ENCODE measurements at places on chromosomes 16 and 17.

DNA sequence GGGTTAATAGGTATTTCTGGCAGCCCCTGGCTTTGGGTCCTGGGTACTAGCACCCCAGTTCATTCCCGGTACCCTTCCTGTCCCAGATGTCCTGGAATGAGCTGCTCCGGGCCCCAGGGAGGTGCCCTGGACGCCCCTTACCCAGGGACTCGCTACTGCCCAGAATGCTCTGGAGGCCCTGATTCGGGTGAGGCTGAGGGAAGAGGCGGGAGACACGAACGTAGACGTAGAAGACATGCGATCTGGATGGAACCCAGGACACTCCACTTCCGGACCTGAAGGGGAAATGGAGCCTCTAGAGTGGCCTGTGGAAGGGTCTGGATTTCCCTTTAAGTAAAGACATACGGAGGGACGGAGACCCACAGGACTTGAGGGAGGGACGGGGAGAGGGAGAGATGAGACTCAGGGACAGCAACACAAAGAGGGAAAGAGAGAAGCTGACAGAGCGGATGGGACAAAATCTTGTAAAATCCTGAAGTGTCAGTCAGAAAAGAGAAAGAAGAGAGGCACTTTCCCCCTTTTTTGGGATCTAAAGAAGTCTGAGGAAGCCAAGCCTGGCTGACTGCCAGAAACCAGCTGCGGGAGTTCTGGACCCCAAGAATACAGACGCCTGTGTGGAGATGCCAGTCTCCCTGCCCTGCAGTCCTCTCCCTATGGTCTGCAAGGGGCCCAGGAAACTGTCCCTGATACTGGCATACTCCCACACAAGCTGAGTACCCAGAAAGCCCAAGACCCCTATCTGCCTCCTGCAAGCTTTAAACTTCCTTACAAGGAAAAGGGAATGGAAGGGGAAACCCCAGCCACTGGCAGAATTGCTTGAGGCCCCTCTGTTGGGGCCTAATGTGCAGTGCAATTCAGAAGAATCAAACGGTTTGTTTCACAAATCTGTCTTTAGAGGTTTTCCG lies 1.0 kb upstream of the HOXB13 start:
- DNase-seq: no peak

GRCh38 chr17:49015924-49016774 lies 19.0 kb downstream of the IGF2BP1 start:
- no peak for DNase-seq

DNA sequence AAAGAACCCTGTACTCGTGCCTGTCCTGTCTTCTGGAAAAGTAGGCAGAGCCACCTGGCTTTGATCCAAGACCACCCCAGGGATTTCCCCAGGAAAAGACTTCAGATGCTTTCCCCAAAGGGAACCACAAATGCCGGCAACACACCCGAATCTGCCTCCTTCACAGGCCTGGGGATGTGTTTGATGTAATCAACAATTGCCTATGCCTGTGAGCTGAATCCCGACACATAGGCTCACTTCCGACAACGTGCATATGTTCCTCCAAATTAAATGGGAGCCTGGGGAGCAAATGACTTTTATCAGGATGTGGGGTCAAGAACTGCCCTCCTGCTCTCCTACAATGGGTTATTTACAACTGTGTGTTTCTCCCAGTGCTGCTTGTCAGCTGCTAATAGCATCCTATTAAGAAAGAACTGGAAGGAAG lies 535.2 kb upstream of the CDH11 start:
- DNase-seq: no peak

DNA sequence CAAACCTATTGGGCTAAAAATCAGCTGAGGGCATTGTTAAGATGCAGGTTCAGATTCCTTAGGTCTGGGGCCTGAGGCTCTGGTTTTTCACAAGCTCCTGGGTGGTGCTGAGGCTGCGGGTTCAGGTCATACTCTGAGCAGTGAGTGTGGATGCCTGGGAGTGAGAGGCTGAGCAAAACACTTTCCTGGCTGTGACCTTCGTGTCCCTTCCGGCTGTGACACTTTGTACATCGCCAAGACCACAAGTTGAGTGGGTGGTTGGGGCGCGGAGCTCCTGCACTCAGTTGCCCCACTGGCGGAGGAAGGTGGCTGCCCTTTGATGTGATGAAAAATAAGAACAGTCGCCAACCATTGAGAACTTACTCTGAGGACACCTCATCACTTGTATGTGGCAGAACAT lies 24.8 kb downstream of the CCR7 start:
- DNase-seq: peak; percentile 57

GRCh38 chr17:49216953-49217650 lies 6.6 kb downstream of the ABI3 start:
- no peak for DNase-seq

DNA sequence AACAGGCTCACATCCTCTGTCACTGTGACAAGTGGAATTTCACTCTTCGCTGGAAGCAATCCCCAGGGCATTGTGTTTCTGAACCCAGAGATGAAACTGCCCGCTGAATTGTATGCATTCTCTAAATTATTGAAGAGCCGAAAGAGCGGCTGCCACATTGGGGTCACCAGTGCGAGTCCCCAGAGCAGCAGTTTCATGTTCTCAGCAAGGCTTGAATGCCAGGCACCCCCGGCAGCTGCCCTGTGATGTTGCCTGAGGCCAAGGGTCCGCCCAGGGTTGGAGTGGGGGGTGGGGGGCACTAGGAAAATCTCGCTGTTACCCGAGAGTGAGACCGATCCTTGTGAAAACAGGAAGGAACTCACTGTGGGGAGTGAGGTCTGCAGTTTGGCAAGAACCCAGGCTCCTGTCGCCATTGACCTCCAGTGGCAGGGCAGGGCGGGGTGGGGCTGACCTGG lies 20.7 kb upstream of the BCAR1 start:
- no peak for DNase-seq

GRCh38 chr16:86477642-86478041 lies 32.7 kb upstream of the FOXF1 start:
- no peak for DNase-seq

DNA sequence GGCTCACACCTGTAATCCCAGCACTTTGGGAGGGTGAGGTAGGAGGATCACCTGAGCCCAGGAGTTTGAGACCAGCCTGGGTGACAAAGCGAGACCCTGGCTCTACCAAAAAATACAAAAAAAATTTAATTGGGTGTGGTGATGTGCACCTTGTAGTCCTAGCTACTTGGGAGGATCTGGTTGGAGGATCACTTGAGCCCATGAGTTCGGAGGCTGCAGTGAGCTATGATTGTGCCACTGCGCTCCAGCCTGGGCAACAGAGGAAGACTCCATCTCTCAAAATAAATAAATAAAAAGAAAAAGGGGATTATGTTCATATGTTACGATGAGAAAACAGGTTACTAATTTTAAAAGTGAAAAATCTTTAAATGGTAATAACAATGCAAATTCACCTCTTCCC lies 996 bp downstream of the MLKL start:
- DNase-seq: no peak

DNA sequence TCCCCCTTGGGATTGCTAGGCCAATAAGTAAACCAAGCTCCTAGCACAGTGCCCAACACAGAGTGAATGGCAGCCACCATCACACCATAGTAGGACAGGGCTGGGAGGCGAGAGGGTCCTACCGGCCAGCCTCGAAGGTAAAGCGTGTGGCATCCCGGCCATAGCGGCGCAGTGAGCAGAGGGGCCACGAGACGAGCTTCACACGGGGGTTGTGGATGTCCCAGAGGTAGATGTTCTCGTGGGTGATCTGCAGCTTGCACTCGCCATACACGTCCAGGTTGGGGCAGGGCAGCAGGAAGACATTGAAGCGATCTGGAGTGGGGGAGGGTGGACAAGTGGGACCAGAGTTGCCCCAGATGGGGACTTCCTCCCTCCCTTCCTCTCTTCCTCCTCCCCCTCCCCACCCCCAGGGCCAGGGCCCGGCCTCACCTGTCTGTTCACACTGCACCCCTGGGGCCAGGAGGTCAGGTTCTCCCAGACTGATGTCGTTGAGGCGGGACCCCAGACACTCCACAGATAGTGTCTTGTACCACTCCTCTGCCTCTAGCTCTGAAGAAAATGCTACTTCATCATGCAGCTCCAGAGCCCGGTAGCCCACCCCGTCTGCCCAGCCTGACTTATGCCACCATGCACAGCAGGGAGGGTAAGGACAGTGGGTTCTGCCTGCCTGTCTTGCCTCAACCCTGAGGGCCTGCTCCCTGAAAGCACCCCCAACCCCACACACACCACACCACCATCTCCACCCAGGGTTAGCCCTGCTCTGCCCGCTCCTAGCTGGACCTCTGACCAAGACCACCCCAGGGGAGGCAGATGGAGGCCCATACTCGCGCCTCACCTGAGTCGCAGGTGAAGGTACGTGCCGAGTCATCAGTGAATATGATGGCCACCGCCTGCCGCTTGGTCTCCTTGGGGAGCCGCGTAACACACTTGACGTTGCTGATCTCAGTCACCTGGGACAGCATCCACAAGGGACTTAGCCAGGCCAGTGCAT lies 11.3 kb downstream of the DOK4 start:
- DNase-seq: no peak

- no peak for DNase-seq
Observed at GRCh38 chr16:48008011-48008525, 147.7 kb downstream of the ABCC12 start.

GRCh38 chr17:37614823-37615222 lies 5.6 kb upstream of the SYNRG start:
- no peak for DNase-seq

- no peak for DNase-seq
Observed at GRCh38 chr17:28686296-28686695, 24.3 kb downstream of the SUPT6H start.

- no peak for DNase-seq
Observed at GRCh38 chr16:77975942-77976341, 46.4 kb upstream of the CLEC3A start.

DNA sequence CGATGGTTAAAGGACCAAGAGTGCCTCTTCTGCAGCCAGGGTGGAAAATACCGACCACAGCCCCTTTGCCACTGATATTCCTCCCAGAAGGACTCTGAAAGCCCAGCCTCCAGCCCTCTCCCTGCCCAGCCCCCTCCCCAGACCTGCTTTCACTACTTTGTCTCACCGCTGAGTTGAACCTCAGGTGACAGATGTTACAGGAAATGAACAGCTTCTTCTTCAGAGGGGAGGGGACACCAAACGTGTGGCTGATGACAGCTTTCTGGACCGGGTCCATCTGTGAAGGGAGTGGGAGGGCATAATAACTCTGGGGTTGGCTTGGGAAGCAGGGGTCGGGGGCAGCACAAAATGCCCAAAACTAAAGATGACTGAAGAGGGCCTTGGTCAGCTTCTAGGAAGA lies 14.2 kb downstream of the NKIRAS2 start:
- no peak for DNase-seq

GRCh38 chr17:59616253-59616920 lies 3.3 kb upstream of the CLTC start:
- DNase-seq: no peak

- DNase-seq: no peak
Observed at GRCh38 chr17:34378664-34379101, 15.7 kb upstream of the CCL1 start.

DNA sequence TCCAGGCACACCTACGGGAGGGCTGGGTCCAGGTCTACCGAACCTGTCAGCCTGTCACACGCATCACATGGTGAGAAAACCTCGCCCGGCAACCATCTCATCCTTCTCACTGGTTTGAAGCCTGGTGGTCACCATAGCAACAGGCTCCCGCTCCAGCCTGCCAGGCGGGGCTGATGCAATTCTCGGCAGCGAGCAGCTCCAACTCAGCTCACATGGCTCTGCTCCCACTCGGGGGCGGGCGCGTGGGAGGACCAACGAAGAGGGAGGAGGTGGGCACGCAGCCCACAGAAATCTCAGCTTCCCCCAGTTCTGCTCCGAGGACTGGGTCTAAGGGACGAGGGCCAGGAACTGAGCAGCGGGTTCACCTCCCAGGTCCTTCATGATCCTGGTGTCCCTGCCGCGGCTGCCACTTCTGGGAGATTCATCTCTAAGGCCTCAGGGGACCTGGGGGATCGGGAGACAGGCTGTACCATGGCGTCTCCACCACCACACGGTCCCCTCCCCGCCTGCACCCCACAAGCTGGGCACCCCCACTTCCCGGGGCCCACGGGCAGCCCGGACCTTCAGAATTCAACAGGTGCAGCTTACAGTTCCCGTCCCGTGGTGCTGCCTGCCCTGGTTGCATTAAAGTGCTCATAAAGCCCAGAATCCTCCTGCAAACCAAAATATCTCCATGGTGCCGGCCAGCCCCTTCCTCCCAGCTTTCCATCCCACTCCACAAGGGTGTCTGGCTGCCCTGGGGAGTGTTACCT lies 25.8 kb downstream of the ABR start:
- DNase-seq: no peak

- no peak for DNase-seq
Observed at GRCh38 chr17:65078441-65079160, 22.1 kb upstream of the GNA13 start.

All from stimulated activated CD4-positive, alpha-beta T cell treated with anti-CD3 and anti-CD28 coated beads, Interleukin-12 subunit alpha, Interleukin-12 subunit beta, amount 100 ng/mL, for 48 hours (primary cell).